Activated T-helper 2 cell treated with anti-CD3 and anti-CD28 coated beads, Interferon-gamma antibody, Interleukin-2, Interleukin-4, amounts not matched to agents 10 μg/mL and 5 μg/mL and 100 μg/mL, durations not matched to agents 14 hours and 24 hours and 36 hours (primary cell): ENCODE measurements at places on chromosomes 16 and 17. TPM values are rescaled to one million over a fixed set of nuclear protein-coding genes. Genes with fewer than 3 reads are reported as not detected.

DNA sequence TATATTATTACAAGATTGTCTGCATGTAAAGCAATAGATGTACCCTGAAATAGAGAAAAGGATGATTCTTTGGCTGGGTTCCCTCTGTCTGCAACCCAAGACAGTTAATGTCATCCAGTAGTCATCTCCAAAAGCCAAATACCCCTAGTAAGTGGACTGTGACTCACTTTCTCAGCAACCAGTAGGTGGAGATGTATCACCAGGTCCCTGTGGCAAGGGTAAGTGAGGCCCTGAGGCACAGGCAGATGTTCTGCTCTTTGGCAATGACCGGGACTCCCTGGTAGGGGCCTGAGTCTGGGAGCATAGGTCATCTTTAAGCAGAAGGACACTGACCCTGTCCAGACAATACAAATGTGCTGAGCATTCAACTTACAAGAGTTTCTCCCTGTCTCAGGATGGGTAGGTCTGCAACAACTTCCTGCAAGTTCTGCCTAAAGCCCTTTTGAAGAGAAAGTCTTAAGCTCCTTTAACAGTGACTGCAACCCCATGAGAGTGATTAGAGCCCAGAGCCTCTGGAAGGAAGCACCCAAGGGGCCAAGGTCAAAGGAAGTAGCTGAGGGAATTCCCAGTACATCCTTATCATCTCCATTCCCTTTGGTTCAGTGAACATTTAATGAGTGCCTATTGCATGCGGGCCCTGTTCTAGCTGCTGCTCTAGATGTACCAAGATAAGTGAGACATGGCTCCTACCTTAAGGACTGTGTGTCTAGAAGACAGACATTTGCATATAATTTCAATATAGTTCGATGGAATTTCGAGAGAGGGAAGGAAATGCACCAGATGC lies 31.9 kb downstream of the PMP22 start:
- DNase-seq, result no peak
- no peaks in the 10 kb centered on the region for H3K36me3 ChIP-seq
- no peak overlapping the region for H3K27ac ChIP-seq
- no peak overlapping the region for H3K4me3 ChIP-seq

DNA sequence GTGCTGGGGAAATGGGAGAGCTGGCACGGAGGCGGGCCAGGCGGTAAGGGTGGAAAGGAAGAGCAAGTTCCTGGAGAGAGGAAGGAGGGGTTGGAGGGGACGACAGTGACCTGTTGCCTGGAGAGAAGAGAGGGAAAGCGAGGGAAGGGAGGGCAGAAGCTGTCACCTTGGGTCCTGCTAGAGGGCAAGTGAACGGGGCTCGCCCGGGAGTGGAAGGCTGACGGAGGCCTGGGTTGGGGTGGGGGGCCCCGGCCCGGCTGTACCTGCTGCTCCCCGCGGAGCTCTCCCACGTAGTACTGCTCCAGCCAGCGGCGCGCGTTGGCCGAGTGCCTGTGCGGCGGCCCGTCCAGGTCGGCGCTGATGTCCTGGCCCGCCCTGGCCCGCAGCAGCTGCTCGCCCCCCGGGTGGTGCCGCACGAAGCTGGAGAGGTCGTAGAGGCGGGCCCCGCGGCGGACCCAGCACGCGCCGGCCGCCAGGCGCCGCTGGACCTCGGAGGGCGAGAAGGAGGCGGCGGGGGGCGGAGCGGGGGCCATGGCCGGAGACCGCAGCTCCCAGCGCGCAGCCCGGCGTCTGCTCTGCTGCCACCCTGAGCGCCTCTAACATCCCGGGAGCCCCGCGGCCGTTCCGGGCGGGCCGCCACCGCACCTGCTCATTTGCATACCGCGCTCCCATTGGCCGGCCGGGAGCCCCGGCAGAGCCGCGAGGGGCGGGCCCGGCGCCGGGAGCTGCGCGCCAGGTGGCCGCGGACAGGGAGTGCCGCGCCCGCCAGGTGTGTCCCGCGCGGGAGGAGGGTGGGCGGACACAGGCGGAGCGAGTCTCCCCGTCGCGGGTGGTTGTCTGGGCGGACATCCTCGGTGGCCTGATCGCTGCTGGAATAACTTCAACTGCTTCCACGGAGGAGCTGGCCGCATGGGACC lies at the start of gene FA2H:
Gene FA2H, minus strand, starts transcription at position 598 of the 917 bp plus-strand sequence. Its CDS starts 65 bp downstream, at position 533.
- peaks cover 5% of the 10 kb centered on the region for H3K4me1 ChIP-seq
- H3K27me3 ChIP-seq, result peaks cover 34% of the 10 kb centered on the region
- peak; percentile 65 for DNase-seq
- H3K27ac ChIP-seq, result no peak within 1 kb of the TSS
- H3K36me3 ChIP-seq, result no peaks in the 10 kb centered on the region

DNA sequence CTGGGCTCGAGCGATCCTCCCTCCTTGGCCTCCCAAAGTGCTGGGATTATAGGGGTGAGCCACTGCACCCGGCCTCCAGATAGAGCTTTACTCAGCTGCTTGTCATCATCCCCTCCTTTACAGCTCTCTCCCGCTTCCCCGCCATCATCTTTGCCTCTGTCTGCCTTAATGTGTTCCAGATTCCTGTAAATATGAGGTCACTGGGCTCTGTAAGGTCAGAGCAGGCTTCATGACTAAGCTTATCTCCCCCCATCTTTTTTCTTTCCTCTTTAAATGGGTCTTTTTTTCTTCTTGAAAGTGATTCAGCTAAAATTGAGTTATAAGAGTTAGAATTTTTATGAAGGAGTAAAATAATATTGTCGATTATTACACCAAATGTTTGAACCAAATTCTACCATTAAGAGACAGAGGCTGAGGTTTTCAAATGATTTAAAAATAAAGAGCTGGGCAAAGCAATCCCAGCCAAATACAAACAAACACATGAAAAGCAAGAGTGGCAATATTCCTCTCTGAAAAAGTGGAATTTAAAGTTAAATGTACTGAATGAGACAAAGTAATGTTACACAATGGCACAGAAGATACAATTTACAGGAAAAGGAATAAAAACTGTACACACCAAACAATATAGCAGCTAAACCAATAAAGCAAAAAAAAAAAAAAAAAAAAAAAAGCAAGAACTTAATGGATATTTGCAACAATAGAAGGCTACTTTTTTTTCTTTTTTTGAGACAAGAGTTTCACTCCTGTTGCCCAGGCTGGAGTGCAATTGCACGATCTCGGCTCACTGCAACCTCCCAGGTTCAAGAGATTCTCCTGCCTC lies 62.1 kb downstream of the CRISPLD2 start:
- H3K4me1 ChIP-seq, result peaks cover 5% of the 10 kb centered on the region
- peaks cover 3% of the 10 kb centered on the region for H3K27me3 ChIP-seq

DNA sequence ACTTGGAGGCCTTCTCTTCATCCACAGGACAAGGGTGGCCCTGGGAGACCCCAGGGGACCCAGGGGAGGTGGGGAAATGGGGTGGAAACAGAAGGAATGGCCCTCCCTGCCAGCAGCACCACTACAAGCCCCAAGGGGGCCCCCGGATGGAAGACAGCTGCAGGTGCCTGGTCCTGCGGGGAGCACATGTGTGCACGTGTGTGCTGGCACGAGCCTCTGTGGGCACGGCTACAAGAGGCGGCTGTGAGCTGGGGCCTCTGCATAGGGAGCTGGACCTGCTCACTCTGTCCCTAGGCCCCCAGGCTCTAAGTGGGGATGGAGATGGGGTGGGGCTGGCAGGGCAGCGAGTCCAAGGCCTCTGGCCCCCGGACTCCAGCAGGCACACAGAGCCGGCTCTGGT lies 13.2 kb upstream of the AATK start:
- H3K27me3 ChIP-seq, result peaks cover 2% of the 10 kb centered on the region
- no peak for DNase-seq
- no peaks in the 10 kb centered on the region for H3K36me3 ChIP-seq
- H3K4me1 ChIP-seq, result no peaks in the 10 kb centered on the region
- no peak overlapping the region for H3K4me3 ChIP-seq
- H3K27ac ChIP-seq, result no peak overlapping the region

DNA sequence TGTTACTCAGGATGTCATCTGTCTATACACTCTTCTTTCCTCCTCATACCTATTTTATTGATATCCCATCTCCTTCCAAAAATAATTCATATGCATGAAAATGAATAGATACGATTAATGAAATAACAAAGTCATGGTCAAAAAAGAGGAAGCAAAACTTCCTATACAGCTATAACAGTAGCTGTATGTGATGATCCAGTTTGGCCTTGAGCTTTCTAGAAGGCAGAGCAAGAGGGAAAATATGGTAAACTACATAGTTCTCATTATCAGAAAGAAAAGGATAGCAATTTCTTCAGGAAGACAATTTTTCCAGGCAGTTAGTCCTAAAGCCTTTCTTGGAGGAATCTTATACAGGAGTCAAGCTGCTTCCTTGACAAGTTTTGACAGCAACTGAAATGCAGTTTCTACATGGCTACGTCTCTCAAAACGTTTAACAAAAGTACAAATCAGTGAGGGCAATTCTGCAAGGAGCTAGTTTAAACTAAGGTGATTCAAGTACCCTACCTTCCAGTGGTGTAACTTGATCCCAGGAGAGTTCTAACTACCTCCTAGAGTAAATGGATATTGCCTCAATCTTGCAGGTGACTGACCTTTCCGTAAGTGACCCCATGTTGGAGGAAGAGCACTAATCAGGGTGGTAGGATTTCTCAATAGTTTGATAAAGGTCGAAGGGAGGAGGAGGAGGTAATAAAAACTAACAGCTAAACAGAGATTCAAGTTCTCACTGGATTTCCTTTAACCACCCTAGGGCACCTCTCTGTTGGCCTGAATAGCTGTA lies 1.0 kb downstream of the SPAG5 start:
- peaks cover 17% of the 10 kb centered on the region for H3K4me1 ChIP-seq
- peaks cover 37% of the 10 kb centered on the region for H3K36me3 ChIP-seq
- peak overlapping the region; percentile 87 for H3K4me3 ChIP-seq
- H3K27me3 ChIP-seq, result no peaks in the 10 kb centered on the region

DNA sequence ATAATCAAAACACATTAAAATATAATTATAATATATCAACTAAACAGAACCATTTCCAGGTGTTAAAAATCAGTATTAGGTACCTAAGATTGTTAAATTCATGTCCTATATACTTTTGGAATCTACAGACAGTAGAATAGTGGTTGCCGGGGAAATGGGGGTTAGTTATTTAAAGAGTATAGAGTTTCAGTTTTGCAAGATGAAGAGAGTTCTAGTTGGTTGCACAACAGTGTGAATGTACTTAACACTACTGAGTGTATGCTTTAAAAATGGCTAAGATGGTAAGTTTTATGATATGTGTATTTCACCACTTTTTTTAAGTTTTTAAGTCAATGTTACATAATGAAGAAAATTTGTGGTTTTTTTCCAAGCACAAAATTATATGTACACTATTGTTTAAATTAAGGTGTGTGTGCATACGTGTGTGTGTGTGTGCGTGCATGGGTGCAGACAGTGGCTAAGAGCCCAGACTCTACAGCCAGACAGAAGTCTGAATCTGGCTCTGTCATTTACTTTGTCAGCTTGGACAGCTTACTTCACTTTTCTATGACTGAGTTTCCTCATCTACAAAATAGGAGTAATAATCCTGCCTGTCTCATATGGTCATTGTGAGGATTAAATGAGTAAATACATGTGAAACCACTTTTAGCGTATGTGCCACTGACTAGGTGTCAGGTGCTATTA lies 25.3 kb upstream of the PHAF1 start:
- H3K27me3 ChIP-seq, result no peaks in the 10 kb centered on the region
- no peak overlapping the region for H3K27ac ChIP-seq
- peaks cover 47% of the 10 kb centered on the region for H3K36me3 ChIP-seq
- H3K4me3 ChIP-seq, result no peak overlapping the region
- no peak for DNase-seq

- H3K4me1 ChIP-seq, result peaks cover 13% of the 10 kb centered on the region
- DNase-seq, result no peak
- H3K4me3 ChIP-seq, result no peak overlapping the region
Measured at GRCh38 chr17:31537565-31538011, 146.1 kb downstream of the RAB11FIP4 start.

CHMP6 gene
- 29.5 and 36.9 TPM in 2 replicates for total RNA-seq

KRTAP4-9 gene
- not detected in 2 replicates for total RNA-seq

FAM171A2 gene
- total RNA-seq, result 0.32 and 1.0 TPM in 2 replicates

BAHCC1 gene
- total RNA-seq, result 0.90 and 0.91 TPM in 2 replicates
